Effector memory CD8-positive, alpha-beta T cell (primary cell): ENCODE measurements at places on chromosomes 6 and 20.

DNA sequence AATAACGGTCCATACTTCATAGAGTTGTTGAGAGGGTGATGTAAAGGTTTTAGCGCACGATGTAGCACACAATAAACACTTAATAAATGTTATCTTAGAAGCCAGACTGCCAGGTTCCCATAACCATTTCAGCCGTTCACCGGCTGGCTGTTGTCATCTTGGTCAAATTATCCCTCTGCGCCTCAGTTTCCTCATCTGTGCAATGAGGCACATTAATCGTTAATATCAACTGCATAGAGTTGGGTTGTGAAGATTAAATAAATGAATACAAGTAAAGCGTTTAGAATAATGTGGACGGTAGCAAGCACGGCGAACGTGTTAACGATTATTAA, 432 bp upstream of the PSMF1 start:
- peaks cover 19% of the 10 kb centered on the region for H3K36me3 ChIP-seq
- peaks cover 39% of the 10 kb centered on the region for H3K4me1 ChIP-seq
- no peaks in the 10 kb centered on the region for H3K27me3 ChIP-seq
- peak overlapping the region; percentile 84 for H3K27ac ChIP-seq
- peak overlapping the region; percentile 85 for H3K4me3 ChIP-seq

- DNase-seq = no peak
- H3K4me3 ChIP-seq = no peak overlapping the region
- H3K4me1 ChIP-seq = peaks cover 2% of the 10 kb centered on the region
- peaks cover 61% of the 10 kb centered on the region for H3K36me3 ChIP-seq
- no peaks in the 10 kb centered on the region for H3K27me3 ChIP-seq
These were observed 366.7 kb downstream of the SYNE1 start for GRCh38 chr6:152270301-152270925.

DNA sequence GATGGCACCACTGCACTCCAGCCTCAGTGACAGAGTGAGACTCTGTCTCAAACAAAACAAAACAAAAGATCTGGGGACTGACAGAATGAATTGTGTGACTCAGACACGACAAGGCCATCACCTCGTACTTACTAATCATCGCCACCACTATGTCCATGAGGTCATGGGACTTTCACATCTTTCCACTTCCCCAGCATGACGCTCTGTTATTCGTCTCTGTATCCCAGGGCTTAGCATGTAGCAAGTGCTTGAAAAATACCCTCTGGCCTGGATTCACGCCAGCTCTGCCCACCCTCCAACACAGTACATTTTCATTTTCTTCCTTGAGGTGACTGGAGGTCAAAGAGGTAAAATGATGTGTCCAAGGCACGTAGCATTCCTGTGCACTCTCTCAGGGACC, 27.8 kb downstream of the FGD2 start:
- no peak for DNase-seq
- H3K27me3 ChIP-seq = no peaks in the 10 kb centered on the region
- H3K4me1 ChIP-seq = peaks cover 18% of the 10 kb centered on the region
- peak overlapping the region; percentile 43 for H3K4me3 ChIP-seq

GRCh38 chr20:14829906-14830305, 492.5 kb upstream of the FLRT3 start:
- no peak for DNase-seq
- H3K4me3 ChIP-seq = no peak overlapping the region
- H3K36me3 ChIP-seq = no peaks in the 10 kb centered on the region
- H3K27ac ChIP-seq = no peak overlapping the region
- H3K4me1 ChIP-seq = no peaks in the 10 kb centered on the region

GRCh38 chr6:144395826-144396225, 110.7 kb downstream of the UTRN start:
- H3K36me3 ChIP-seq = peaks cover 5% of the 10 kb centered on the region
- DNase-seq = no peak
- H3K4me3 ChIP-seq = no peak overlapping the region
- no peak overlapping the region for H3K27ac ChIP-seq

- DNase-seq = no peak
- H3K36me3 ChIP-seq = no peaks in the 10 kb centered on the region
- no peak overlapping the region for H3K4me3 ChIP-seq
- H3K27me3 ChIP-seq = no peaks in the 10 kb centered on the region
- H3K27ac ChIP-seq = no peak overlapping the region
- no peaks in the 10 kb centered on the region for H3K4me1 ChIP-seq
These were observed 664.8 kb upstream of the MMS22L start for GRCh38 chr6:97947841-97948240.

GRCh38 chr6:123771126-123771525, 32.5 kb upstream of the NKAIN2 start:
- no peaks in the 10 kb centered on the region for H3K4me1 ChIP-seq
- no peak for DNase-seq
- H3K4me3 ChIP-seq = no peak overlapping the region
- no peaks in the 10 kb centered on the region for H3K36me3 ChIP-seq
- H3K27ac ChIP-seq = no peak overlapping the region

- no peak overlapping the region for H3K4me3 ChIP-seq
- H3K27me3 ChIP-seq = no peaks in the 10 kb centered on the region
- no peaks in the 10 kb centered on the region for H3K36me3 ChIP-seq
- no peak for DNase-seq
- H3K27ac ChIP-seq = no peak overlapping the region
These were observed 196.2 kb downstream of the SAMD5 start for GRCh38 chr6:147704691-147705090.

- H3K36me3 ChIP-seq = peaks cover 46% of the 10 kb centered on the region
- no peaks in the 10 kb centered on the region for H3K27me3 ChIP-seq
- no peak for DNase-seq
These were observed 5.2 kb downstream of the FOXO3 start for GRCh38 chr6:108565893-108566292.

DNA sequence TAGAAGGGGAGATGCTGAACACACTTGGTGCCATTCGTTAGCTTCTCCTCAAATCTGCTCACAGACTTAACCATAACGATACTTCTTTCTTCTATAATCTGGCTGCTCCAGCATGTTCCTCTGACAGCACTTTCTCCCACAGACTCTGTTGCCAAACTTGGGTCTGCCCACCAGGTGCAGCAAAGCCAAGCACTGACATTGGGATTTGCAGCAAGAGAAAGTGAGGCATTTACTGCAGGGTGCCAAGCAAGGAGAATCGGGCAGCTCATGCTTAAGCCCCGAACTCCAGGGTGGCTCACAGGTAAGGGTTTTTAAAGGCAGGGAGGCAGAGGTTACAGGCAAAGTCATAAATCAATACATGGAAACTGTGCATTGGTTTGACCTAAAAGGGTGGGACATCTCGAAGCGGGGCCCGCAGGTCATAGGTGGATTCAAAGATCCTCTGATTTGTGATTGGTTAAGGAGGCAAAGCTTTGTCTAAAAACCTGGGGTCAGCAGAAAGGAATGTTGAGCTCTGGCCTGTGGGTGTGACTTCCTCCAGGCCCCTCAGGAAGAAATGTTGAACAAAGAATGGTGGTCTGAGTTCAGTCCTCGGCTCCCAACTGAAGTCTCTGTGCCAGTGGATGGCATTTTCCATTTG, 25.1 kb upstream of the PNPLA1 start:
- no peak overlapping the region for H3K27ac ChIP-seq
- H3K36me3 ChIP-seq = peaks cover 2% of the 10 kb centered on the region
- H3K4me1 ChIP-seq = peaks cover 8% of the 10 kb centered on the region
- no peak for DNase-seq

DNA sequence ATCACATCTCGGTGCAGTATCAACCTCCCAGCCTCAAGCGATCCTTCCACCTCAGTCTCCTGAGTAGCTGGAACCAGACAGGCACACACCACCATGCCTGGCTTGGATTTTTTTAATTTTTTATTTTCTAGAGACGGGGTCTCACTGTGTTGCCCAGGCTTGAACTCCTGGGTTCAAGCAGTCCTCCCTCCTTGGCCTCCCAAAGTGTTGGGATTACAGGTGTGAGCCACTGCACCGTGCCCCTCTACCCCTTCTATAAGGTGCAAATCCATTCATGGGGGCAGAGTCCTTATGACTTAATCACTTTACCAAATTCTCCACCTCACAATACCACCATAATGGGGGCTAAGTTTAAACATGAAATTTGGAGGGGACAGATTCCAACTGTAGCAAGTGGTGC, 37.7 kb downstream of the TMEM181 start:
- no peak overlapping the region for H3K4me3 ChIP-seq
- H3K27ac ChIP-seq = no peak overlapping the region
- H3K27me3 ChIP-seq = no peaks in the 10 kb centered on the region
- H3K36me3 ChIP-seq = peaks cover 74% of the 10 kb centered on the region

DNA sequence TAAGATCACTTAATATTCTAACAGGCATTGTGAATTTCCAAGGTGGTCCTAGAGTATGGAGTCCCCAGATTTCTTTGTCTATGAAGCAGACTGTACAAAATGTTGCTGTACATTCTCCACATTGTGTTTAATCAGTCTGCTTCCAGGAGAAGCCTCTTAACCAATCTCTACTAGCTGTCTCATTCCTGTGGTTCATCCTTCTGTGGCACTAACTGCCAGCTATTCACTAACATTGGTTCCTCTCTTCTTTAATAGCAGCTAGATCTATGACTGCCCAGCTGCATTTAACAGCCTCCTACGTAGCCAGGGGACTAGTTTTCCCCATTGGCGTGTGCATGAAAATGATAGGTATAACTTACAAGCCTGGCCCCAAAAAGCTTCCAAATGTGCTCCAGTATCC, 395.4 kb downstream of the SAMD5 start:
- H3K4me3 ChIP-seq = no peak overlapping the region
- DNase-seq = no peak
- H3K27ac ChIP-seq = no peak overlapping the region

- H3K4me1 ChIP-seq = no peaks in the 10 kb centered on the region
- H3K4me3 ChIP-seq = no peak overlapping the region
- no peaks in the 10 kb centered on the region for H3K36me3 ChIP-seq
- H3K27ac ChIP-seq = no peak overlapping the region
- no peaks in the 10 kb centered on the region for H3K27me3 ChIP-seq
These were observed 80.5 kb downstream of the SMLR1 start for GRCh38 chr6:130907687-130908086.

GRCh38 chr20:40186826-40187225, 502.2 kb downstream of the MAFB start:
- no peak overlapping the region for H3K4me3 ChIP-seq
- no peak for DNase-seq
- H3K36me3 ChIP-seq = peaks cover 2% of the 10 kb centered on the region
- H3K4me1 ChIP-seq = no peaks in the 10 kb centered on the region

DNA sequence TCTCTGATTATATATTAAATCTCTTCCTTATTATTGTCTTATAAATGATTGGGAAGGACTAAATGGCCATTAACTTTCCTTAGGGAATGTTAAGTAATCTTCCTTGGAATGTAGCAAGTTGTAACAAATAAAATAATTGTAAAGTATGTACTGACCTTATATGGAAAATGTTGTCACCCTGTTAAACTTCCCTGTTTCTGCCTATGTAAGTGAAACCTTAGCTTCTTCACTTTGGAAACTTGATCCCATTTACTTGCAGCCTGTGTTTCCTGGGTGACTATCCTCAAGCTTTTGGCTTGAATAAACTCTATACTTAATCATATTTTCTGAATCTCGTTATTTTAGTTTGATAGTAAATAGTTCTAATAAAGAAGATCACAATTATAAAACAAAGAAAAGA, 519.5 kb upstream of the PTCHD4 start:
- H3K27ac ChIP-seq = no peak overlapping the region
- H3K27me3 ChIP-seq = no peaks in the 10 kb centered on the region
- H3K4me1 ChIP-seq = no peaks in the 10 kb centered on the region
- no peak for DNase-seq
- H3K4me3 ChIP-seq = no peak overlapping the region
- no peaks in the 10 kb centered on the region for H3K36me3 ChIP-seq

DNA sequence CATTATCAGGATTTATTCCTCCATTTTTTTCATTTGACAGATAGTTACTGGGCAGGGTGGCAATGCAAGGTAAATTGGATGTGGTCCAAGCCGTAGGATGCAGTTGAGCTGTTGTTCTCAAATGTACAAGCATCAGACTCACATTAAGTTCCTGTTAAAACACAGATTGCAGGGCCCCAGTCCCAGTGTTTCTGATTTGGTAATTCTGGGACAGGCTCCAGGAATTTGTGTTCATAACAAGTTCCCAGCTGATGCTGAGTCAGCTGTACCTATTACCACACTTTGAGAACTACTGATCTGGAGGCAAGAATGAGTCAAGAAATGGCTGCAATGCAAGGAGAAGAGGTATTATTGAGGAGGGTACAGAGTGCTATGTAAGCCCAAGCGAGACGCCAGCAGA, 11.7 kb downstream of the TMEM244 start:
- H3K4me3 ChIP-seq = no peak overlapping the region
- H3K27ac ChIP-seq = no peak overlapping the region
- peaks cover 18% of the 10 kb centered on the region for H3K27me3 ChIP-seq
- peaks cover 17% of the 10 kb centered on the region for H3K4me1 ChIP-seq
- no peaks in the 10 kb centered on the region for H3K36me3 ChIP-seq

DNA sequence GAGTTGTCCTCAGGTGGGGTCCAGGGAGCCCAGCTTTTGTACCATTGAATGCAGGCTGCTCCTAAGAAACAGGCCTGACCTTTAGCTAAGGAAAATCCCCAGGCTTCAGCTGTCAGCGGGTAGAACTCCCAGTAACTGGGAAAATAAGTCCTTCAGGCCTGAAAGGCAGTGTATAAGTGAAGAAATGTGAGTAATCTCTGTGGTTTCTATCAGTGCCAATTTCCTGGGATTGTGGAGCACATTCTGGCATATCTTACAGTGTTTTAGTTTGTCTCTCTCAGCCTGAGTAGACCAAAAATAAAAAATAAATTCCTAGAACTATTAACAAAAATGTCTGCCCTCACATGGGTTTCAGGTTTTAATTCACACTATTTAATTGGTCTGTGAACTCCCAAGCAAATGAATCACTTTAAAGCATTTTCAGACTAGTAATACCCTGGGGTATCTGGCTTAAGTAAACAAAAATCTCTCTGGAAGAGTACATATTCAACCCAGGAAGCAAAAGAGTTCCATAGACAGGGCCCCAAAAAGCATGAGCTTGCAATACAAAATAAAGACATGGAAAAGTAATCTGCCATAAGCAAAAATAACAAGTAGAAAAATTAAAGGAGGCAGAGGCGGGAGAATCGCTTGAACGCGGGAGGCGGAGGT, 566.2 kb upstream of the NOX3 start:
- H3K36me3 ChIP-seq = no peaks in the 10 kb centered on the region
- H3K27me3 ChIP-seq = no peaks in the 10 kb centered on the region
- H3K4me3 ChIP-seq = no peak overlapping the region
- no peak for DNase-seq

GRCh38 chr20:2379511-2380229, 1.0 kb upstream of the TGM6 start:
- no peak for DNase-seq
- H3K36me3 ChIP-seq = peaks cover 4% of the 10 kb centered on the region
- H3K4me1 ChIP-seq = peaks cover 26% of the 10 kb centered on the region
- H3K27ac ChIP-seq = peak overlapping the region; percentile 41
- H3K27me3 ChIP-seq = peaks cover 31% of the 10 kb centered on the region
